ENCODE measurements at places on chromosomes 13 and 19.
A peak's percentile ranks its signal among the peaks of the same experiment; 100 is the strongest.

DNA sequence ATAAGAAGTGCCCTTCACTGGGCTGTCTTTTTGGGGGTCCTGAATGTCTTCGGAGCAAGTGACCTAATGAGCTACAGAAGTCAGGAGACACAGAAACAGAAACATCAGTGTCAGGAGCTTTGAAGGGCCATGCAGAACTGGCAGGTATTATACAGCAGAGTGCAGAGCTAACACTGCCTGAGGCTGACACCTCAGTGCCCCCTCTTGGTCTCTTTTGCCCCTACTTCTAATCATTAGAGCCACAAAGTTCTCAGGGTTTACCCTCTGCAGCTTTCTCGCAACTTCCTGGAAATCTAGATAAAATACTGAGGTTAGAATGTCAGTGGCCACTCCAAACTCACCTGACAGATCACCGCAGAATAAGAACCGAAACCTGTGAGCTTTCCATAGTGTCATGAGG, 172.7 kb downstream of the B3GLCT start:
- DNase-seq, result no peak

DNA sequence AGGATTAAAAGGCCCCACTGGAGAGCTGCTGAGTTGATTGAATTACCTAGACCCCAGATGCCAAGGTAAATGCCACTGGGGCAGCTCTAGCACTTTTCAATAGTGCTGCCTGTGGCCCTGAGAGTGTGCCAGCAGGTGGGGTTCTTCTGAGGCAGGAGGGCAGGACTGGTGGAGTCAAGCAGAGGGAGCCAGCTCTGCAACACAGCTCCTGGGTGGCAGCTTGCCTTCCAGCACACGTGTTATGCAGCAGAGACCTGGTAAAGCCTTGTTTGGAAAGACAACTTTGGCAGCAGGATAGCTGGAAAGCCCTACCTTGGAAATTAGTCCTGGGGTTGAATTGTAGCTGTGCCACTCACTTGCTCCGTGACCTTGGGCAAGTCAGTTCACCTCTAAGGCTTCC, 306.6 kb downstream of the ATP8A2 start:
- DNase-seq, result no peak

DNA sequence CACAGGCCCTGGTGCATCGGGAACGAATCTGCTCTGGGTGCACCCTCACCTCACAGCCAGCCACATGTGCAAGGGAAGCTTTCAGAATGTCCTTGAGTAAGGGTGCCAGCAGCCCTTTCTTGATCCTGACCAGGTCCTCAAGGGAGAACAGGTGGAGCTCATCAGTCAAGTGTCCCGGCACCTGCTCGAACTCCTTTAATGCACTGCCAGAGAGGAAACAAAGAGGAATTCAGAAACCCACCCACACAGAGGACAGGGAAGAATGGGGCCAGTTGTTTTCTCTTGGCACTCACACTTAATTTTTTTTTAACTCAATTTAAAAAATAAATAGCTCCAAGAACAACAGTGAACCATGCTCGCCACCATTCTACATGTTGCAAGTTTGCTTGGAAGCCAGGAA, 41.7 kb downstream of the RUBCNL start:
- DNase-seq, result no peak

DNA sequence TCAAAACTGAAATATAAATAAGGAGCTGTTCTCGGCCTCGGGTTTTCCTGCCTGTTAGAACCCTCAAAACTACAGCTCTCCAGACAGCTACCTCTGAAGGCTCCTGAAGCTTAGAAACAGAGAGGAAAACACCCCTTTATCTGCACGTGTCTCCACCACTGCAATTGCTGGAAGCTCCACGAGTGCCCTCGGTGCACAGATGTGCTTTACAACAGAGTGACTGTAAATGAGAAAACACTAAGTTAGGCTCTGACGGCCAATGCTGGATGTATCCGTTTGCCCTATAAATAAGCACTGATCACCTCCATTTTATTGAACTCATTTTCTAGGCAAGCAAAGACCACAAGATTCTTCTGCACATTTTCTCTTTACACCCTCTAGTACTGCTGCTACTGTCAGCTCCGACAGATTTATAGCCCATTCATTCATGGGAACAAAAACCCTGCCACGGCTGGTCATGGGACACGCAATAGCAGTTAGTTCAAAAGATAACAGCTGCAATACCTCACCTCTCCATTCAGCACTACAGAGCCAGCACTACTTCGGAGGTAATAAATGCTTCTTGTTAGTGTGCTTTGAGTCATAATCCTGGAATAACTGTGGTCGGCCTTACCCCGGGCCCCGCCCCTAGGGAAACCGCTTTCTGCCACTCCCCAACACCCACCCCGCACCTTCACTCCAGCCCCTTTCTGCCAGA, 241.1 kb upstream of the ZNF507 start:
- DNase-seq, result peak; percentile 12

- peak; percentile 88 for DNase-seq
These were observed 106.2 kb downstream of the SHISA2 start for GRCh38 chr13:25945596-25945995.

DNA sequence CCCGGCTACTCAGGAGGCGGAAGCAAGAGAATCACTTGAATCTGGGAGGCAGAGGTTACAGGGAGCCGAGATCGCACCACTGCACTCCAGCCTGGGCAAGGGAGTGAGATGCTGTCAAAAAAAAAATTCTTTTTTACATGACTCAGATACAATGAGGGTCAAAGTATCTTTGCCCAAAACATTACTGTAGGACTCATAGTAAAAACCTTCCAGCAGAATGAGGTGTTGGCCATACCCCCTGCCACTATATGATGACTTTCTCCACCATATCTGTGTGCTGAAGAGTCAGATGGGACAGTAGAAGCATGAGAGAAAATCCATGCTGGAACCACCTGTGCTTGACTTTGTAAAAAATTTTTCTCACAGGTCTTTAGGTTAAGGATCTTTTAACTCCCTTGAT, 86.7 kb downstream of the COL4A2 start:
- no peak for DNase-seq

DNA sequence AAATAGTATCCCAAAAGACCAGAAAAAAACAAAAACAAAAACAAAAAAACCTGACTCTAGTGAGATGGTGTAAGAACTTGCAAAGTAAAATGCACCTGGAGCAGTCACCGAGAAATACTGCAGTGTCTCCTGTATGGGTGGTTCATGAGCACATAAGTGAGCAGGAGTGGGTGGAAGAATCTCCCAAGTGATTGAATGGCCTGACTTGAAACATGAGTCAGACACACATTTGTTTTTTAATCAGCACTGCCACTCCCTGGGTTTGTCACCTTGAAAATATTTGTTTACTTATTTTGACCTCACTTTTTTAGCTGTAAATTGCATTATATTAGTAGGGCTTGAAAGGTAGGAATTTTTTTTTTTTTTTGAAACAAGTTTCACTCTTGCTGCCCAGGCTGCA, 2.0 kb downstream of the ZNF431 start:
- DNase-seq, result no peak

- no peak for DNase-seq
These were observed 14.1 kb upstream of the FRY start for GRCh38 chr13:32017474-32017873.

GRCh38 chr13:98300956-98301641, 124.0 kb upstream of the RNF113B start:
- DNase-seq, result peak; percentile 64

DNA sequence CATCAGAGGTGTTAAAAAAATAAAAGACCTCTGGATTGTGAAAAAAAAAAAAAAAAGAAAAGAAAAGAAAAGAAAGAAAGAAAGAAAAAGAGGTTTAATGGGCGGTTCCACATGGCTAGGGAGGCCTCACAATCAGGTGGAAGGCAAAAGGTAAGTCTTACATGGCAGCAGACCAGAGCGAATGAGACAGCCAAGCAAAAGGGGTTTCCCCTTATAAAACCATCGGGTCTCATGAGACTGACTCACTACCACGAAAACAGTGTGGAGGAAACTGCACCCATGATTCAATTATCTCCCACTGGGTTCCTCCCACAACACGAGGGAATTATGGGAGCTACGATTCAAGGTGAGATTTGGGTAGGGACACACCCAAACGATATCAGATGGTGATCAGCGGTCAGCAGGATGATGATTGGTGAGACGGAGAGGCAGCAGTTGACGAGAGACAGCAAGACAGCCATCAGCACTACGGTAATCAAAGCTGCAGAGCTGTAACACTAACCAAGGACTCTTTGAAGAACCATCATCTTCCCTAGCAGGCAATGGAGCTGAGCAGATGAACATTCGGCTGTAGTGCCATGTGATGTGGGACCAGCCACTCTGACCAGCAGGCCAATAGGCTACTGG, 3.9 kb upstream of the CD209 start:
- DNase-seq, result no peak

DNA sequence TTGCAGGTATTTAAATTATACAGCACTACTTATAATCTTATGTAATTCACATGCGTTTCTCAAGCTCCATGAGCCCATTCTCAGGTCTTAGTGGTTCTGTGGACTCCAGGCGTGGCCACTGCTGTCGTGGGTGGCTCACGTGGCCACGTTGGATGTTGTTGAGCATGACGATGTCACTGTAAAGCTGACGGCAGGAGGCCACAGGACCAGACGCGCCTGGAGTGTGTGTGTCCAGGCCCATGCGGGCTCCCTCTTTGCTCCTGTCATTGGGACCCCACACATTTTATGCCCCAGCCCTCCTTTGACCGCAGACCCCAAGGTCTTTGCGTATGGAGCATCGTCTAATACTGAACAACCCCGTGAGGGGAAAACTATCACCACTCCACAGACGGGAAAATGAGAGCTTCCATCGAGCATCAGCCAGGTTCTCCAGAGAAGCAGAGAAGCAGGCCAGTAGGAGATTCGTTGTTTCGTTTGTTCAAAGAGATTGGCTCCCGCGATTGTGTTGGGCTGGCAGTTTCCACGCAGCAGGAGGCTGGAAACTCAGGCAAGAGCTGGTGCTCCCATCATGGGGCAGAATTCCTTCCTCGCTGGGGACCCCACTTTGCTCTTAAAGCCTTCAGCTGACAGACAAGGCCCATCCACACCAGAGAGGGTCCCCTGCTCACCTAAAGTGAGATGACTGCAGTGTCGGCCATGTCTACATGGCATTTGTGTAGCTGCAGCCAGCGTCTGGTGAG, 129.3 kb upstream of the SPACA7 start:
- DNase-seq, result no peak

GRCh38 chr13:113458253-113459065, 5.2 kb upstream of the ADPRHL1 start:
- peak; percentile 80 for DNase-seq

DNA sequence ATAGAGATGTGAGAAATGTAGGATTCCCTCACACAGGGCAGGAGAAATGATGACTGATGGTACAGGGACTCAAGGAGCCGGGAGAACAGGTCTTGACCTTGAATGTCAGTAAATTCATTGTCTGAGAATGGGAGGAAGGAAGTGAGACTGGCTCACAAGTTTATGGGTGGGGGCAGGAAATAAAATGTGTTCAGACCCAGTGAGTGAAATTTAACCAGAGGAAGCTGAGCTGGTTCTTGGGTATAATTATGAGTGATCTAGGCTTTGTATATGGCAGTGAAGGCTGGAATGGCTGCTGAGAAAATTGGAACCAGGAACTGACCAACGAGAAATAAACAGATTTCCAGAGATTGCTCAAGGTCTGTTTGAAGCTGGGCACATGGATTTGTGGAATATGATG, 6.3 kb upstream of the IGSF23 start:
- peak; percentile 13 for DNase-seq

- no peak for DNase-seq
These were observed at the start of gene ARL11 for GRCh38 chr13:49627831-49628652. TSS of gene ARL11 (plus strand) at chr13:49628507. CDS start at chr13:49630448, 1,941 bp downstream.

DNA sequence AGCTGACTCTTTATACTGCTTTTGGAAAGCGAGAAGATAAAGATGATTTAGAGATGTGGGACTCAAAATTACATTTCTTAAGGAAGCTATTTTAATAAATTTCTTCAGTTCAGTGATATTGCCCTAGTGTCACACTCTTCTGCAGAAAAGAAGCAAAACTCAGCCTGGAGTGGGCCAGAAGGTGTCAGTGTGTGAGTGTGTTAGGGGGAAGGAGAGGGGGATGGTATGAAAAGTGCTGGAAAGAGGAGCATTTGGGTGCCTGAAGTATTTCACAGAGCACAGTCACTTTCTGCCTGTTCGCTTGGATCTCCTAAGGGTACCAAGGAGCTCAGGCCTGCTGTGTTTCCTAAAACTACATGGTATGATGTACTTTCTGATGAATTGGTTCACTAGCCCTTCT, 84.5 kb upstream of the FRY start:
- no peak for DNase-seq

DNA sequence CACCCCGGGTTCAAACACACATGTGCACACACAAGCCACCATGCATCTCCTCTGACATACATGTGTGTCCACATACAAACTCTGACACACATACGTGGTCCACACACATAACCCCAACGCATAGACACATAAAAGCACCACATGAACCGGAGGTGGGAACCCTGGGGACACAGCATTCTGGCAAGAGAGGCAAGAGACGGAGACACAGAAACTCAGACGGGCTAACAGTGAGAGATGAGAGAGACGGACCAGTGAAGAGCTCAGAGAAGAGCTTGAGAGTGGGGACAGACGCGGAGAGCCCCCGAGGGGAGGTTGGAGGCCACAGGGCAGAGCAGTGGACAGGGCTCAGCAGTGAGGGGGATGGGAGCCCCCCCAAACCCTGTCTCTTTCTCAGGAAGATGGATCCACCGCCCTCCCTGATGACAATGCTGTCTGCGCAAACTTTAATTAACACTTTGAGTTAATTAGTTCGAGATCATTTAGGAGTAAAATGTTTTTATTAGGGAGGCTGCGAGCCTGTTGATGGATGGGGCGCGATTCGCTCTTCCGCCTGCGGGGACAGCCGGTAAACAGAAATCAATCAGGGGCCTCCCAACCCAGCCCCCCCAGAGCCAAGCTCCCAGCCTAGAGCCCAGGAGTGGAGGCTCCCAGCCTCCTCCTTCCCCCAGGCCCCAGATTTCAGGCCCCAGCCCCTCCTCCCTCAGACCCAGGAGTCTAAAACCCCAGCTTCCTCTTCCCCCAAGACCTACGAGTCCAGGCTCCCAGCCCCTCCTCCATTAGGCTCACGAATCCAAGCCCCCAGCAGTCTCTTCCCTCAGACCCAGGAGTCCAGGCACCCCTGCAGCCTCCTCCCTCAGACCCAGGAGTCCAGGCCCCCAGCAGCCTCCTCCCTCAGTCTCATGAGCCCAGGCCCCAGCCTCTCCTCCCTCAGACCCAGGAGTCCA, 9.5 kb upstream of the ERFL start:
- no peak for DNase-seq

GRCh38 chr13:20294497-20294896, 62.4 kb upstream of the GJB6 start:
- no peak for DNase-seq

GRCh38 chr13:41812851-41813250, 148.1 kb downstream of the VWA8 start:
- no peak for DNase-seq

DNA sequence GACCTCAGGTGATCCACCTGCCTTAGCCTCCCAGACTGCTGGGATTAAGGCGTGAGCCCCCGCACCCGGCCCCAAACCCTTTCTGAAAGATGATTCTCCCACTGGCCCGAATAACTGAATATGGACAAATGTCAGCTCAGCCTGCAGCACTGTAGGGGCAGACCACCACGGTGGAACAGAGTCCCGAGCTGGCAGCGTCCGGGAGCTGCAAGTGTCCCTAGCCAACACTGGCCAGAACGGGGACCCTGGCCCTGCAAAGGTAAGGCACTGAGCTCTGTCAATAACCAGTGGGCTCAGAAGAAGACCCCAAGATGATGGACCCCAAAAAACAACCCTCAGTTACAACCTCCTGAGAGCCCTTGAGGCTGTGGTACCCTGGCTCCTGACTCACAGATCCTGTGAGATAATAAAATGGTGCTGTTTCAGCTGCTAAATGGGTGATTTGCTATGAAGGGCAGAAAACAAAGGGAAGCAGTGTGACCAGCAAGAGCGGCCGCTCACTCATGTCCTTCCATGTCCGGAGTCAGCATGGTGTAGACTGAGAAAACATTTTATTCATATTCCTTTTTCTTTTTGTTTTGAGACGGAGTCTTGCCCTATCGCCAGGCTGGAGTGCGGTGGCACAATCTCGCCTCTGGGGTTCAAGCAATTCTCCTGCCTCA, 1.6 kb downstream of the LSM7 start:
- DNase-seq, result no peak

All from fibroblast of skin of scalp (primary cell).